ENCODE measurements at places on chromosomes 7 and 10. TPM values are rescaled to one million over a fixed set of nuclear protein-coding genes. Genes with fewer than 3 reads are reported as not detected.

DNA sequence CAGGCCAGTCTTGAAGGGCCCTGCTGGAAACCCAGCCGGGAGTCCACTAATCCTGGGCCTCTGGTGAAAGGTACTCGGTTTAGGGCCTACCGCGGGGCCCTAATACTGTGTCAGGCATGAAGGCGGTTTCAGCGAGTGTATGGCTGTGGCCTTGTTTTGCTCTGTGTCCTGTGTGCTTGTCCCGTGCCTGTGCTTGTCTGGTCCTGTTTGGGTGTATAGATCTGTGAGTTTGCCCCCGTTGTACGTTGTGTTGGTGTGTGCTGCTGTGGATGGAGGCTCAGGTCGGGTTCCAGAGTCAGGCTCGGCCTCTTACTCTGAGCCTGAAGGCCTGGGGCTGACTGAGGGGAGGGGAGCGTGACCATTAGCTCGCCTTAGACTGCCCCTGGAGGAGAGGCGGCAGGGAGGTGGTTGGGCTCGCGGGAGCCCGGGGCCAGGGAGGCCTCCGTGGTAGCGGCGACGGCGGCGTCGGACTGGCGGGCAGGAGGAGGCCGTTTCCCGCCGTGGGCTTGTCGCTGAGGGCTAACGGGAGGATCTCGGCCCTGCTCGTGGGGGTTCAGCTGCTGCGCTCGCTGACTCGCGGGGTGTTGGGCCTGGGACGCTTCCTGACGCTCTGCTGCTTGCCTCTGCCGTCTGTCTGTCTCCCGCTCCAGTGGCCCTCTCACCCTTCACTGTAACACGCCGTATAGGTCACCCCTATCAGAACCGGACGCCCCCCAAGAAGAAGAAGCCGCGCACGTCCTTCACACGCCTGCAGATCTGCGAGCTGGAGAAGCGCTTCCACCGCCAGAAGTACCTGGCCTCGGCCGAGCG is 2.6 kb downstream of the TLX1 start:
- peak; percentile 14 for ATAC-seq

Gene BTBD16
- total RNA-seq: 0.16 TPM

DNA sequence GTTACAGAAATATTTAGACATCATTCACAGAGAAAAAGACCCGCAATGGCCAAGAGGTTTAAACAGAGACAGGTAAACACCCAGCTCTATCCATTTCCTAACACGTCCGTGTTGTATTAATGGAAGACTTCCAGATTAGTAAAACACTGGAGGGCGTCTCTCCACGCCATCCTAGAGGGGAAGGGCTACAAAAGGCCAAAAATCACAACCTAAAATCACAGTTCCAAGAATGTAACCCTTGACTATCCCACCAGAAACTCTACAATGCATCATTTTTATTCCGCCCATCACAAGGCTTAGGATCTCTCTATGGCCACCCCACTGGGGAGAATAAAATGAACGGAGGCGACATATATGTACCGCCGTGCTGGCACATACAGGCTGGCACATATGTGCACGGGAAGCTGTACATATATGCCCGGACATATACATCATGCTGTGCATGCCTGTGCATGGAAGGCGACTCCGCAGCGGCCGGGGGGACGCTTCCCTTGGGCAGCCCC is 734 bp downstream of the PCLO start:
- peak; percentile 11 for ATAC-seq

DNA sequence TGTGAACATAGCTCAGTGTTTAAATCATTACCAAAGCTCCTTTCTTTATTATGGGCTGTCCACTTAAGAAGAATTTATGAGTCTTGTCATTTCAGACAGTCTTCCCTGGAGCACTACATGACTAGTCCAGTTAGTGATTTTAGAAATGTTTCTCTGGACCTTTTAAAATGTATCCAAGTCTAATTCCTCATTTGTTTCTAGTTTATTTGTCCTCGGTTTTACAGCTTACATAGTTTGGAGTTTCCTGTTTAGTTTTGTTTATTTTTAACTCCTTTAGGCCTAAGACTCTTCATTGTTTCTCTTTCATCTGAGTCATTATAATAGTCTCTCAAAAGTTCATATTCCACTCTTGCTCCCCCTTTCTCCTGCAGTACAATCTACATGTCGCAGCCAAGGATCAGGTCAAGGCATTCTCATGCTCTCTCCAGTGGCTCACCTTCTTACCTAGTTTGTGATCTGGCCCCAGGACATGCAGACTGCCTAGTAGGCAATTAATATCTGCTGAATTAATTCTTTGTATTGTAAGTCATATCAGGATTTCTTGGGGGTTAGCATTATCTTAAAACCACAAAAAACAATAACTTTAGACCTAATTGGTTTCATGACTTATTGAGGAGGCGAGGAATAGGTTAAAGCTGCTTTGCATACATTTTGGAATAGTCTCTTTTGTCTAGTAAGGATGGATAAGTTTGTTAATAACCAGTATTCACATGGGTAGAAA is 93.8 kb downstream of the MAPK8 start:
- no peak for ATAC-seq

- ATAC-seq: no peak
Measured at GRCh38 chr7:140153666-140154161, 23.1 kb downstream of the KDM7A start.

DNA sequence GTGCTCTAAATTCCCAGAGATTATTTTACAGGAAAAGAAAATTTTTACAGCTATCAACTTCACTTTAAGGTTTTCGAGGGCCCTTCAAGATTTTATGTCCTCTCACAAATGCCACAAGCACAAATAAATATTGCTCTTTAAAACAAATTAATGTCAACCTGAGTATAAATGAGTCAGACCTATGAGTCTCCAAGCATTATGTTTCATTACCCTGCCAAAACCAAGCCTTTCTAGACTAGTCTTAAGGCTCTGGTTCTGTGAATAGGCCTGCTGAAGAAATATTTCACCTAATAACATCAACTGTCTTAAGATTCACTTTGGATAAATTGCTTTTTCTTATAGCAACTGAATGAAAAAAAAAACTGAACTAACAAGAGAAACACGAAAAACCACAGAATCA is 153.0 kb downstream of the PDE1C start:
- ATAC-seq: no peak

Gene PPP1R17
- total RNA-seq: not detected

- peak; percentile 48 for ATAC-seq
Measured at GRCh38 chr7:12570534-12571461, at the start of gene SCIN. Gene SCIN (plus strand): TSS chr7:12570720. CDS start chr7:12570787, 67 bp downstream.

Measured in esophagus mucosa (tissue), 1 donor.